AG08396 (cell line): ENCODE measurements at places on chromosomes 3 and 15.

DNA sequence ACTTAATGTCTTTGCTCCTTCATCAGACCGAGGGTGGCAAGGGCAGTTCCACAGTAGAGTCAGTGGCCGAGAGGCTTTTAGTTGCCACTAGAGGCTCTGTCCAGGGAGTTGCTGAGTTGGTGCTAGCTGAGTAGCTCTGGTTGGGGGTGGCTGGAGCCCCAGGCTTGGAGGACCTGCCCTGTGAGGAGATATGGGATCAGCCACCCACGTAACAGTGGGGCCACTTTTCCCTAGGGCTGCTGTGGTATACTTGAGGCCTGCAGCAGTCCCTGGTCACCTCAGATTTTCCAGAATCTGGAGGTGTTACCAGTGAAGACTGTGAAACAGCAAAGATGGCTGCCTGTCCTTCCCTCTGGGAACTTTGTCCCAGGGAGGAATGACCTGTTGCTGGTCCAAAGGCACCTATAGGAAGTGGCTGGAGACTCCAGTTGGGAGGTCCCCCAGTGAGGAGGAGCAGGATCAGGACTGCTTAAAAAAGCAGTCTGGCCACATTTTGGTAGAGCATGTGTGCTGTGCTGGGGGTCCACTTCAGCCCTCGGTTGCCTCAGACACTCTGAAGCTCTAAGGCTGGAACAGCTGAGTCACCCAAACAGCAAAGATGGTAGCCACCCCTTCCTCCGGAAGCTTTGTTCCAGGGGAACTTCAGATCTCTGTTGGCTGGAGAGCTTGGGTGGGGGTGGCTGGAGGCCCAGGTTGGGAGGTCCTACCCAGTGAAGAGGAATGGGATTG lies 72.9 kb downstream of the AKAP13 start:
- no peak for DNase-seq

GRCh38 chr3:122975163-122975923 lies 52.2 kb downstream of the SEMA5B start:
- no peak for DNase-seq

- DNase-seq, result peak; percentile 62
These were observed 54.8 kb downstream of the ZBTB20 start for GRCh38 chr3:115092220-115092791.

DNA sequence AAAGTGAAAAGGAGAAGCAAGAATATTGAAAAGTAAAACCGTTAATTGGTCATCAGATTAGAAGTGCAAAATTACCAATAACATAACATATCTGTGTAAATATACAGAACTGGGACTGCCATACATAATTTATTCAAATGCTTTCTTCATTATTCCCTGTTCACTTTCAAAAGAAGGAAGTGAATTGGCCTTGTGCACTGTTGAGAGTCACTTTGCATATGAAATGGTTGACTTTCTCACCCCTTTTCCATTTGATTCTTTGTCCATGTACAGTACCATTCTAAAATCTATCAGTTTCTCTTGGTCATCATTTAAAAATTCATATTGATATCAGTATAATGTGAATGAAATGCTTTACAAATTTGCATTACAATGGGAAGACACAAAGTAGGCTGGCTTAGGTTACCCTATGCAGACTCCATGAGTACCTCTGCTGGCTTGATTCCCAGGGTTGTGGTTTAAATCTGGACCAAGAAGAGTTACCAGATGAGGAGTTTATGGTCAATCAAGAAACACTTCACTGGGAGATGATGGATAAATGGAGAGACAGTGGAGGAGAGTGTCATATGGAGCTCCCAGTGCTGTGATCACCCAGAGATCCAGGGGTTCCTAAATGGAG lies 210.9 kb upstream of the TOPAZ1 start:
- DNase-seq, result no peak

DNA sequence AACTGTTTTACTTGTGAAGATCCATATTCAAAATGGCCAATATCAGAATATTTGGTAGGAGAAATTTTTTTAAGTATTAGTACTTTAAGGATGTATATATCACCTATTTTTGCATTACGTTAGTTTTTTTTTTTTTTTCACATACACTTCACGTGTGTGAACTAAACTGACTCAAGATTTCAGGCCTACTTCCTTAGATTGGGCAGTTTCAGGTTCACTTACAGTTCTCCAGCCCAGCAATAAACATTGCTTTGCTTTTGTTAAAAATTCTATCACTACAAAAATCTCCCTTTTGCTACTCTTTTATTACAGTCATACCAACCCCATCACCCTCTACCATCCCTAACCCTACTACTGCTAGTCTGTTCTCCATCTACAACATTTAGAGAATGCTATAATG lies 183.6 kb downstream of the KCNH8 start:
- no peak for DNase-seq

DNA sequence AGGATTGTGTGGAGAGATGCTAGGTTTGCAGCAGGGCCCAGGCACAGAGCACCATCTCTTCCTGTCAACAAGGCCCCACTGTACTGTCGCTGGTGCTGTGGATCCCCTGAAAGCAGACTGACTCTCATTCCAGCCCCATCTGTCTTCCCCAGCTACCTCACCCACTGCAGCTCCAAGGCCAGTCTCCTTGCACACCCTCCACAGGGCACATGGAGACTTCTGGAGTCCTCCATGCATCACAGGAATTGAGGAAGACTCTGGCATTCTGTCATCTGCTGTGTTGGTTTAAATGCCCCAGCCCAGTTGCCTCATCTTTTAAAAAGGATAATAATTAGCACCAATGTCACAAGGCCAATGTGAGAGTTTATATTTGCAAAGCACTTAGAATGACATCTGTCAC lies 301.2 kb downstream of the RPLP1 start:
- no peak for DNase-seq

GRCh38 chr15:56082263-56082761 lies 88.9 kb upstream of the NEDD4 start:
- DNase-seq, result no peak

DNA sequence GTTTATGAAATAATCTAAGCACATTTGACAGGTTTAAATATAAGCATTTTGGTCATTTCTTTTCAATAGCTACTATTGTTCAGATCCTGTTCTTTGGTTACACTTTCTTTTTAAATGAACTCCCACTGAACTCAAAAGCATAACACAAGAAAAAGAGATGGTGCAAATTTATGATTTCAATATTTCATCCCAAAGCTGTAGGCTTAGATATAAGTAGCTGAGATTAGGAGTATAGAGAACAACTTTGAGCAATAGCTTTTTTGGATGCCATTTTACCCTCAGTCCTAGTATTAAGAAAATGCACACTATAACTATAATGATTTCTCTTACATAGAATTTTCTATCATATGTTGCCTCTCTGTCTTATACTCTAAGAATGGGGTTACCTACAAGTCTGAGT lies 213.8 kb downstream of the ATP8B4 start:
- no peak for DNase-seq

- DNase-seq, result no peak
These were observed 259.3 kb downstream of the PLCL2 start for GRCh38 chr3:17143893-17144664.

DNA sequence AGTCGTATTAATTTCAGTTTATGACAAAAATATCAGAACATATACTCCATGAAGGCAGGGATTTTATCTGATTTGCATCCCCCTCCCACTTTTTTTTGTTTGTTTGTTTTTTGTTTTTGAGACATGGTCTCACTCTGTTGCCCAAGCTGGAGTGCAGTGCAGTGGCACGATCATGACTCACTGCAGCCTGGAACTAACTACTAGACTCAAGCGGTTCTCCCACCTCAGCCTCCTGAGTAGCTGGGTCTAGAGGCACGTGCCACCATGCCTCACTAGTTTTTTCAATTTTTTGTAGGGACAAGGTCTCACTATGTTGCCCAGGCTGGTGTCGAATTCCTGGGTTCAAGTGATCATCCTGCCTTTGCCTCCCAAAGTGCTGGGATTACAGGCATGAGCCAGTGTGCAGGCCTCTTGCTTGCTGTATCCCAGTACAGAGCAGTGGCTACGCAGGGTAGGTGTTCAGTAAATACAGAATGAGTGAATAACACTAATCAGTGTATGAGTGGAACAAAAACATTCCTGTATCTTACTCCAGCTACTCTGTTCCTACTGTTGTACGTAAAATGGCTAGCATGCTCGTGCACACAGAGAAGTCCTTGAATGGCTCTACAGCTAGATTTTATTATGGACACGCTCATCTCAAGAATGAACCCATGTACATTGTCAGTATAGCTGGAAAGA lies 272.4 kb downstream of the FOXP1 start:
- no peak for DNase-seq

- peak; percentile 29 for DNase-seq
These were observed 116.7 kb downstream of the STAC start for GRCh38 chr3:36496684-36497633.

DNA sequence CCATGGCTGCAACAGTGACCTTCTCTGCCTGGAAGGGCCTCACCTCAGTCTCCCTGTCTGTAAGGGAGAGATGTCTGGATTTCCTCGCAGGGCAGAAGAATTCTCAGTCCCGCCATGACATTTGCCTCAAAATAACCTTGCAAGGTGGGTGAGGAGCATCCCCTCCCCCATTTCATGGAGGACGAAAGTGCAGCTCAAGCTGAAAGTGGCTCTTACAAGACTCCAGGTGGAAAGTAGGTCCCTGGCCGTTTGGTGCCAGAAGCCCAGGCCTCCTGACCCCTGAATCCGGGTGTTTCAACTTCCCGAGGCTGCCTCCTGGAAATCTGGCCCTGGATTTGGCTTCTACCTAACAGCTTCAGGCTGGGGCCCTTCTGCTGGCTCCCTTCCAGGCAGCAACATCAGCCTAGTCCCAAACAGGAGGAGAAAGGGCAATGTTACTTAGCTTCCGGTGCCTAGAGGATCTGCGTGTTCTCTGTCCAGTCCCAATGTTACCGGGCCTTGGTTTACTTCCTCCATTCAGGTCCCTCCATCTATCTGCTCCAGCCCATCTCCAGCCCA lies 769 bp upstream of the CSPG4 start:
- DNase-seq, result peak; percentile 47

GRCh38 chr15:67927501-67928168 lies 87.8 kb upstream of the RNU6-1 start:
- peak; percentile 65 for DNase-seq

- no peak for DNase-seq
These were observed 17.7 kb downstream of the CCDC80 start for GRCh38 chr3:112623213-112623612.

DNA sequence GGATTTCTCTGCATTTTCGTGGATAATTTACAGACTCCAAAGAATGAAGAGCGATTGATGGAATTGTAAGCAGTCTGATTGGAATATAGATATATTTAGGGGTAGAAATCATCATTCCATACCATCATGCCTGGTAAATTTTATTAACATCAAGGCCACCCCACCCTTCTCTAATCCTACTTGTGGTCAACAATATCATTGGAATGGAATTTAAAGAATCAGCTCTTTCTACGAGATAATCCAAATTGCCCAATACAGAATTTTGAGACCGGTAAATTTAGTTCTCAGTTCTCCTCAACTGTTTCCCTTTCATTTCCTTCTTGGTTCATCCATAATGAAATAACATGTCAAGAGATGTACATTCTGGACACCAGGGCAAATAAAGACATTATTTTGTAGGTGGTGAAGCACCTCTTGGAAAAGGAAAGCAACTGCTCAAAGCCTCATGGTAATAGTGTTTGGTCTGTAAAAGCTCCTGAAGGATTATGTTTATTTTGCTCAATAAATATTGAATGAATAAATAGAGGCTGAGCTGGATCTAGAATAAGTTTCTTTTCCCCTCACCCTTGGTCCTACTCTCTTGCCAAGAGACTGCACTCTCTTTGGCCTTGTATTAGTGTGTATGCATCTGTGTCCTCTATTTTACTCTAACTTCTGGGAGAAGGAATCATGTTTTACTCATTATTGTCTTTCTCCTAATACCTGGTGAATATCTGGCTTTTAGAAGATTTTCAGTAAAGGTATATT lies 133.7 kb upstream of the BCL6 start:
- DNase-seq, result peak; percentile 61

- no peak for DNase-seq
These were observed 42.3 kb downstream of the NR1D2 start for GRCh38 chr3:23987356-23987755.

GRCh38 chr3:195768414-195768813 lies 43.3 kb downstream of the MUC4 start:
- DNase-seq, result no peak

GRCh38 chr3:35969406-35969805 lies 330.1 kb downstream of the ARPP21 start:
- no peak for DNase-seq

GRCh38 chr3:102112704-102113230 lies 263.5 kb downstream of the NFKBIZ start:
- DNase-seq, result no peak

GRCh38 chr3:171753025-171753472 lies 57.2 kb downstream of the PLD1 start:
- no peak for DNase-seq

DNA sequence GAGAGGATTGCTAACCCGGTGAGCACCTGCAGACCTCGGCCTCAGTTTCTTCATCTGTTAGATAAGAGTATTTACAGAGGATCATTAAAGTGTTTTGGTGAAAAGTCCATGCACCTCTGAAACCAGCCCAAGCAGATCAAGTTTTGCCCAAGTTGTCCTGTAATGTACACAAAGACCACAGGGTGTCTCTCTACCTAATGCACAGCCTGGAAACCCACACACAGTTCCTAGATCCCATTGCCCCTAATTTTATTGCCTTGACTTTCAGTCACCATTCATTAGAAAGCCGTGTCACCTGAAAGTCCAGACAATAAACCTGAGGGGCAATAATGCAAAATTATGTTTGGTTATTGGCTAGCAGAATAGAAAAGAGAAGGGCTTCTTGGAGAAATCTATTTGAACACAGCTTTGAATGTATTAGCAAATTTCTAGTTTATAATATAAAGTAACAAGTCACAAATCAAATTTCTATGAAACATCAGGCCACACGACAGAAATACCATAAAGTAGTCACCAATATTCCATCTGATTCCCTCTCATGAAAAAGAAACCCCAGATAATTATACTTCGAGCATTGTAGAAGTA lies 161.3 kb upstream of the SLC2A2 start:
- peak; percentile 35 for DNase-seq

DNA sequence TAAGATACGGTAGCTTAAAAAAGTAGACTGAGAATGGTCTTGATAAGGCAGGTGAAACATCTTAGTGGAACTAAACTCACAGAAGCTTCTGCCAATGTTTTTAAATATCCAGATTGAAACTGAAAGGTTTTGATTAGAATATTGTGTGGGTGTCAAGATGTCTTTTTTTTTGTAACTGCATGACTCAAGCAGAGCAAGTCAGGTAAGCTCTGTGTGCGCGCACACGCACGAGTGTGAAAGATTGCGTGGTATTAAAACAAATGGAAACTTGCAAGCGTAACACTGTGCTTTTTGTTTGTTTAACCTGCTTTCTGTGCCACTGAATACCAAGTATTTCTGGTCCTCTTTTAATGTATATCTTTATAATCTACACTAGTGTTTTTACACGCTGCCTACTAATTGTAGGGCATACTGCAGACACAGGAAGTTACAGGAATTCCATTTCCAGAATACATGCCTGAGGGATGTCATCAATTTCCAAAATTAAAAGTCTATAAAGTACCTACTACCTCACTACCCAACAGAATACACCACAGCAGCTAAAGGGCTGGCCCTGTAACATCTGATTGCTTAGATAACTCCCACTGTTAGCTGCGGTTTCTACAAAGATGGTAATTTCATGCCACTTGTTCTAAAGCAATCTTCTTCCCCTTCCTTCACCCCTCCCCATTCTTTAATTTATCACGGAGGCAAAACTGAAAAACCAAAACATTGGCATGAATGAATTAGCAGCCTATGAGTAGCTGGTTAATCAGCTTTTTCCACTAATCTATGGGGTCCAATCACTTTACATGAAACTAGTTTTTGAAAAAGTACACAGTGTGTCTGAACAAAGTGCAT lies 472.8 kb downstream of the SHQ1 start:
- no peak for DNase-seq

- no peak for DNase-seq
These were observed 495 bp upstream of the NXPE3 start for GRCh38 chr3:101778385-101779046.
